ENCODE measurements at places on chromosomes 3 and 15.

DNA sequence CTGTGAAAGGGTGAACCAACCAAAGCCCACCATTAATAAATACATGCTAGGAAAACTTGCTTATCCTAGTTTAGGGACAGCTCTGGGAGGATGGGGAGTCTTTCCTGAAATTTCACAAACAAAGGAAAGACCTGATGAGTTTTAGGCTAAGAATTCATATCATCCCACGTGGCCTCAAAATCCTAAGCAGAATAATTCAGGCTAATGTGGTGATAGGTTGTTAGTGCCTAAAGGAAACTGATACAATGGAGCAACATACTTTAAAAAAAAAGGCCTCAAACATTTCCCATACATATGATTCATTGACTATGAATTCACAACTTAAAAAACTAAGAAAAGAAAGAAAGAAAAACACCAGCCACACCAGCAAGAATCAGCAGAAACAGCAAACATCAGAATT lies 126.9 kb upstream of the CNTN4 start:
- DNase-seq, result no peak

GRCh38 chr15:77964193-77964592 lies 113.3 kb downstream of the TBC1D2B start:
- no peak for DNase-seq

- DNase-seq, result no peak
Measured at GRCh38 chr3:137845194-137845593, 81.1 kb downstream of the SOX14 start.

DNA sequence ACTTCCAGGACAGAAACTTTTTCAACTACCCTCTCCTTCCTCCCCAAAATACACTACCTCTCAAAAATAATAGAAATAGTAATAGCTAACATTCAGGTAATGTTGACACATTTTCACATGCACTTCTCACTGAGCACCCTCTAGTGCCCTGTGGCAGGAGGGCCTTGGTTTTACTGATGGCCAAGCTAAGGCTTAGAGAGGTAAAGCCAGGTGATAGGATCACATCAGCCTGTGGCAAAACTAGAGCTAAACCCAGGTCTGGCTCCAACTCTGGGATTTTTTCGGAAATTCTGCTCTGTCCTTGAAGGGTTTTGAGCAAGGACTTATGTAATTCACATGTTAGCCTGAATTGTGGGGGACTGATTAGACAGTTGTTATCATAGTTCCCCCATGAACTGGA lies 922 bp upstream of the TAMM41 start:
- DNase-seq, result peak; percentile 44

DNA sequence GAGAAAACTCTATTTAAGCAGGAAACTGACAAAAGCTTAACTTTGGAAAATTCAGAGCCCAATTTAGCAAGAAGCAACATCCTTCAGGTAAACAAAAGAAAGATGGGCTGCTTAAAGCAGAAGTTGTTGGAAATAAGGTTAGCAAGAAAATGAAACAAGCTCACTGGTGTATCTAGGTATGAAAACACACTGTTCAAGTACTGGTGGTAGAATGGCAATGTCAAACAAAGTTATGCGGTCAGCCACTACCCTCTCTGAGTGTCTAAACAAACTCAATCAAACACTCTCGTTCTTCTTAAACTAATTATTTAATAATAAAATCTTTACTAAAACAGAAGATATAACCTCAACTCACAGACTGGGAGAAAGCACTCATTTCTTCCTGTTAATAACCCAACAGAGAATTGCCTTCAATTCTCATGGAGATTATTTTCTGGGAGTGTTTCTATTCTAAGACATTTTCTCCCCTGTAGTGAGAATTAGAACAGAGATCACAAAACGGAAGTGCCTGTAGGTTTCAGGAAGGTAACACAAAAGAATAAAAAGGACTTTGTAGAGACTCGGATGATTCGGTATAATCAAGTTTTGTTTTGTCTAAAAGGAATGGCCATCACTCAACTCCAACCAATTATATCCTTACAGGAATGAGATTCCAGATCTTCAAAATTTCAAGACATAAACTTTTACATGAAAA lies 28.9 kb downstream of the PRICKLE2 start:
- DNase-seq, result no peak

DNA sequence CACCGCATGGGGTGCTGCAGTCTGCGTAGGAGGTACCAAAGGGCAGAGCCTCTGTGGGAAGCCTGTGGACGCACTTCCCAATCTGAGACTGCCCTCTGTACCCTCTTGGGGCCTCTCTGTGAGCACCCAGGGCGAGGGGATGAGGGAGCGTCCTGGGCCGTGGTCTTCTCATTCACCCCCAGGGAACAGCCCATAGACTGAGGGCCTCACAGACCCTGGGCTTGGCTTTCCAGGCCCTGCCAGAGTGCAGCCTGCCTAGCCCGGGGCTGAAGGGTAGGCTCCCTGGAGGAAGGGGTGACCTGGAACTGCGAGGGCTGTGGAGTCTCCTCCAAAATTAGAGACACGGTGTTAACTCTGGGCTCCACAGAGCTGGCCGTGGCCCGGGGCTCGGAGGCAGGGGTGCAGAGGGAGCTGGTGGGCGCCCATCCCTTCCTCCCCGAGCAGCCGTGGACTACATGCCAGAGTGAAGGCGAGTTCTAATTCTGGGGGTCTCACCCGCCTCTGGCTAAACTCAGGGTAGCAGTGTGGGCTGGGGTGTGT lies 468 bp upstream of the SPTBN5 start:
- DNase-seq, result peak; percentile 23

- DNase-seq, result no peak
Measured at GRCh38 chr15:35724626-35725025, 178.7 kb upstream of the DPH6 start.

- no peak for DNase-seq
Measured at GRCh38 chr3:11047500-11047899, 55.0 kb downstream of the SLC6A1 start.

GRCh38 chr3:76702676-76703075 lies 337.2 kb upstream of the ROBO2 start:
- no peak for DNase-seq

DNA sequence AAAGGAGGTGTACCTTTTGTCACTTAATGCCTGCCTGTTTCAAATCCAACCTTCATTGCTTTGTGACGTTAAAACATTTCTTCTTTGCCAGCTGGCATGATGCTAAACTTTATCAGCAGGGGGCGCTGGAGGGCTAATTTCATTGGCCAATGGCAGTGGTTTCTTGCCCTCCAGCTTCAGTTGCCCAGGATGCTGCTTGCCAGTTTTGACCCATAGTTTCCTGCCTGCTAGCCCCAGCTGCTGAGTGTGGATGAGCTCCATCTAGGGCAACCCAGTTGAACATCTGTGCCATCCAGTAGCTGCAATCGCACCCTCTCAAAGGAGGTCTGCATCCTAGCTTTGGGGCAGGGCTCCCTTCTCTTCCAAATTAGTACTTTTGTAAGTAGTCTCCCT lies 22.1 kb downstream of the ACKR2 start:
- DNase-seq, result peak; percentile 82

DNA sequence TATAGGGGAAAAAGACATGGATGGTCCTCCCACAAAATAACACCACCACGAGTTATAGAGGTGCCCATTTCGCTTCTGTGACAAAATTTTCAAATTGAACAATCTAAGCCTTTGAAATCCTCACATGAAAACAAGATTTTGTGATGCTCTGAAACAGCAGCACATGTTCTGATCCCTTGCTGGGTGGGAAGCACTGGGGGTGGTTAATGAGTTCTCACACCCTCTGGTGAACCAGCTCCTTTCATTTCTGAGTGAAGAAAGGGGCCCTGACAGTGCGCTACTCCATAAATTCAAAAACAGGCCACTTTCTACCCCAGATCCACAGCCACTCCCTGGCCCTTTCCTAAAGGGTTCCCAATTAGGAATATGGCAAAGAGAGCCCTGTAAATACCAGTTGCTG lies 129.3 kb downstream of the TNIK start:
- DNase-seq, result no peak

GRCh38 chr3:123071146-123071545 lies 4.3 kb downstream of the PDIA5 start:
- DNase-seq, result no peak

GRCh38 chr3:190059242-190059590 lies 61.5 kb downstream of the P3H2 start:
- DNase-seq, result no peak

DNA sequence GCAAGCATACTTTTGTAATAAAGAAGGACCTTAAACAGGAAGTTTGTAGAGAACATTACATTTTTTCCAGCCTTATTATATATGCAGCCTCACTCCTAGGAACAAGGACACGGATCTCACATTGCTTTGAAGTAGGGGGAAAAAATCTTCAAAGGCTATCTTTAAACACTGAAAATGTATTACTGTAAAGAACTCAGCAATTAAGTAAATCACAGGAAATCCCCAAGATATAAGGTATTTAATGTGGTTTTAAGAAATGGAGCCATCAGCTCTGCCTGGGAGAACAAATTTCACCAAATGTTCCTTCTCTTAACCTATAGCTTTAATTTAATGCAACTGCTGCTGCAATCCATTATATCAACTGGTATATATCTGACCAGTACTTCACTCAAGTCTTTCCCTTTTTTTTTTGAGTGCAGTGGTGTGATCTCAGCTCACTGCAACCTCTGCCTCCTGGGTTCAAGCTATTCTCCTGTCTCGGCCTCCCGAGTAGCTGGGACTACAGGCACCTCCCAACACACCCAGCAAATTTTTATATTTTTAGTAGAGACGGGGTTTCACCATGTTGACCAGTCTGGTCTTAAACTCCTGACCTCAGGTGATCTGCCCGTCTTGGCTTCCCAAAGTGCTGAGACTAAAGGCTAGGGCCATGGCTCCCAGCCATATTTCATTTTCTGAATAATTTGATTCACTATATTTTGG lies 2.8 kb downstream of the BTLA start:
- DNase-seq, result peak; percentile 55

DNA sequence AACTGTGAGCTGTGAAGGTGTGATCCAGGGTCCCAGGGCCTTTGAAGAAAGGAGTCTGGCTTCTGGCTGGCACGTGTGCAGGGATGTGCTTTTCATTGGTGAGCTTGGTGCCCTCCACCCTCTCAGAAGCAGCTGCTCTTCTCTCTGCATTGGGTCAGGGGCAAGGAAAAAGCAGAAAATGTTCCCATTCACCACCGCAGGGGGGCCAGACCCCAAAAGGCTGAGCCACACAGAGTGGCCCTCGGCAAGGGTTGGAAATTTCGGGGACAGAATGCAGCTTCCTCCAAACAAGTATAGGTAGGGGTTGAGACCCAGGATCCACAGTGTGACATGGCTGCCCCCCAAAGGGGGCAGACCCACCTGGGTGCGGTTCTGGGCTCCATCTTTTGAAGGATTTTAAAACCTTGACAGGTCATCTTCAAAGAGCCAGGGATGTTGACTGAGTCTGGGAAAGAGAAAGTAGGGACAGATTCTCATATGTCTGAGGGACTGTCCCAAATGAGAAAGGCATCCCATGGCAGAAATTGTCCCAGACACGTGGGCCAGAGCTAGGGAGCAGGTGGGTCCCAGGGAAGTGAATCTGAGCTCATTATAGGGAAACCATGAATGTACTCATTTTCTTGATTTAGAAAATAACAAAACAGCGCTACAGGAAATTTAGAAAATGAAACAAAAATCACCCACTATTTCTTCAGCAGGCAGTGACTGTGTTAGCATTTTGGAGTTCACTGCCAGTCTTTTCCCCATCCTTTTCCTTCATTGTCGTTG lies 2.7 kb downstream of the CSK start:
- no peak for DNase-seq

GRCh38 chr15:74843891-74844299 lies 939 bp upstream of the ULK3 start:
- no peak for DNase-seq

Measured in natural killer cell (primary cell).